ENCODE measurements at places on chromosomes 4 and X. TPM values are rescaled to one million over a fixed set of nuclear protein-coding genes. Genes with fewer than 3 reads are reported as not detected.

The GPRASP3 gene
- total RNA-seq, result 12.0 TPM

The EDNRA gene
- not detected for total RNA-seq

The COL25A1 gene
- total RNA-seq, result 7.8 TPM

The CSAG1 gene
- total RNA-seq, result not detected

The RIPPLY1 gene
- not detected for total RNA-seq

The DCAF16 gene
- total RNA-seq, result 27.4 TPM

The CT45A1 gene
- total RNA-seq, result not detected

The GAGE12F gene
- not detected for total RNA-seq

The TREX2 gene
- 1.2 TPM for total RNA-seq

The SH2D1A gene
- total RNA-seq, result not detected

Data from thoracic aorta endothelial cell (primary cell).